Neuronal stem cell (in vitro differentiated cells): ENCODE measurements at places on chromosomes 4 and X.

GRCh38 chr4:149897783-149898182 lies 82.1 kb upstream of the IQCM start:
- no peak overlapping the region for H3K4me3 ChIP-seq
- H3K27ac ChIP-seq = no peak overlapping the region
- H3K4me1 ChIP-seq = no peaks in the 10 kb centered on the region
- no peak for DNase-seq
- H3K36me3 ChIP-seq = no peaks in the 10 kb centered on the region

DNA sequence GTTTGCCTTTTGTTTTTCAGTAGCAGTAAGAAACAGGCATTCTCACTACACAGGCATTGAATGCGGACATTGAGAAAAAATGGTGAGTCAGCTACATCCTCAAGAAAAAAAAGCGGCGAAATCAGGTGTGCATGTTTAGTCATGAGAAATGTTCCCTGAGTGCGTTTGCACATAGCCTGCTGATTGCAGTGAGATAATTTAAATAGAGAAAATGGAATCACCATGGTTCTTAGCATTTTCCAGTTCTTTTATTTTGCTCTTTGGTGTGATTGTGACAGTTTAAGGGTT lies 54.1 kb upstream of the CLDN34 start:
- H3K27me3 ChIP-seq = no peaks in the 10 kb centered on the region
- DNase-seq = no peak
- H3K27ac ChIP-seq = peak overlapping the region; percentile 43
- no peak overlapping the region for H3K4me3 ChIP-seq

- no peak for DNase-seq
- peaks cover 5% of the 10 kb centered on the region for H3K27me3 ChIP-seq
- no peak overlapping the region for H3K4me3 ChIP-seq
These were observed 92.0 kb upstream of the STS start for GRCh38 chrX:7055386-7056137.

DNA sequence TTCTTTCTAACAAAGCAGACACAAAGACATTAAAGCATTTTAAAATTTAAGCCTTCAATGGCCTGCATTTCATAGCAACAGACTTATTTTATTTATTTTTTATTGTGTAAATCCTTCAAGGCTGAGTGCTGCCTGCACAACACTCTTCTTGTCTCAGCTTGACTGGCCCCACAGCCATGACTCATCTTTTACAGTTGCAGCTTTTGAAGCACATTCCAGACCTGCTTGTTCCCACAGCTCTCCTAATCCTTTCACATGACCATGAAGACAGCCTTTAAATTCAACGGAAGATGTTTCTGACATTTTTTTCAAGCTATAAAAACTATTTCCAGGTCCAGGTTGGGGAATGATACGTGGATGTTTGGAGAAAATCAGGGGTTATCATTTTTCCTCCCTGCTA lies 276.9 kb upstream of the TACR3 start:
- peak; percentile 51 for DNase-seq
- no peaks in the 10 kb centered on the region for H3K27me3 ChIP-seq
- H3K4me3 ChIP-seq = no peak overlapping the region
- no peak overlapping the region for H3K27ac ChIP-seq

DNA sequence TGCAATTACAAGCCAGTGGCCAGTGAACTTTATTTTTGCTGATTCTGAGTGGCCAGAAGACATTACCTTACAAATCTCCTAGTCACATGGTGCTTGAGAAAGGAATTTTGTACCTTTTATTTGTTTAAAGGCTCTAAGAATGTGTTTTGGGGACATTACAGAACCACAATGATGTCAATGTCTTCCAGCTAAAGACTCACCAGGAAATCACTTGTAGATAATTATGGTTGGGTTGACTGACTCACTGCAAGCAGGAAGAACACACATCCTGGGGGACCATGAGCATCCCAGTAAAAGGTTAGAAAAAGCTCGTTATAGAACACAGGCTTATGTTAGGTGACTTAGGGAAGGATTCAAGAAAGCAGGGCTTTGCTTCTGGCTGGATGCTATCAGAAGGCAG lies 119.4 kb upstream of the FAM9B start:
- DNase-seq = no peak
- H3K36me3 ChIP-seq = no peaks in the 10 kb centered on the region
- H3K27me3 ChIP-seq = no peaks in the 10 kb centered on the region
- H3K4me1 ChIP-seq = peaks cover under 1% of the 10 kb centered on the region
- no peak overlapping the region for H3K27ac ChIP-seq

DNA sequence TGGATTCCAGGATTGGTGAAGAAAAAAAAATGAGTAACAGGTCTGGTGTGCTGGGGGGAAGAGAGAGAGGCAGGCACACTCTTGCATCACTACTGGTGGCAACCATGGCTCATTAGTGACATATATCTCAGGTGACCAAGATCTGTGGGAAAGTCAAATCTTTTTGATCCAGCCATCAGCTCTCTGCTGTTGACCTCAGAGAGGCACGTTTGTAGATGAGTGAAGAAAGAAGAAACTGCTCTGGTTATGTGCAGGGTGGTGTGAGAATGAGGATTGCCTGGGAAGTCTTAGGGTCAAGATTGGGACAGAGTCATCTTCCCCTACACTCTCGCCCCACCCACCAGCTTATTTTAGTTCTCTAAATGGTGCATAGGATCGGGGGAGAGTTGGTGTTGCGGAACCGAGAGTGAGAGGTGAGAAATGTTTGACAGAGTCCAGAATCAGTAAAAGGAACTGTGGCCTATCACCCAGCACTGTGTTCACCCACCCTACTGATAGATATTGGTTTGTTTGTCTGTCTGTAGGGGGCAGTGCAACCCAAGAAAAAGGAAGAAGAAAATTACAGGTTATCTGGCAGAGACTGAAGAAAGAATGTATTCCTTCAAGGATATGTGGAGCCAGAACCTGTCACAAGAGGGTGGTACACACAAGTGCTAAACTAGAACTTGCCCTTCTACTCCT lies 21.9 kb downstream of the ARMCX6 start:
- H3K36me3 ChIP-seq = no peaks in the 10 kb centered on the region
- no peak overlapping the region for H3K4me3 ChIP-seq
- no peaks in the 10 kb centered on the region for H3K4me1 ChIP-seq
- H3K27me3 ChIP-seq = peaks cover 5% of the 10 kb centered on the region
- peak; percentile 62 for DNase-seq
- no peak overlapping the region for H3K27ac ChIP-seq

DNA sequence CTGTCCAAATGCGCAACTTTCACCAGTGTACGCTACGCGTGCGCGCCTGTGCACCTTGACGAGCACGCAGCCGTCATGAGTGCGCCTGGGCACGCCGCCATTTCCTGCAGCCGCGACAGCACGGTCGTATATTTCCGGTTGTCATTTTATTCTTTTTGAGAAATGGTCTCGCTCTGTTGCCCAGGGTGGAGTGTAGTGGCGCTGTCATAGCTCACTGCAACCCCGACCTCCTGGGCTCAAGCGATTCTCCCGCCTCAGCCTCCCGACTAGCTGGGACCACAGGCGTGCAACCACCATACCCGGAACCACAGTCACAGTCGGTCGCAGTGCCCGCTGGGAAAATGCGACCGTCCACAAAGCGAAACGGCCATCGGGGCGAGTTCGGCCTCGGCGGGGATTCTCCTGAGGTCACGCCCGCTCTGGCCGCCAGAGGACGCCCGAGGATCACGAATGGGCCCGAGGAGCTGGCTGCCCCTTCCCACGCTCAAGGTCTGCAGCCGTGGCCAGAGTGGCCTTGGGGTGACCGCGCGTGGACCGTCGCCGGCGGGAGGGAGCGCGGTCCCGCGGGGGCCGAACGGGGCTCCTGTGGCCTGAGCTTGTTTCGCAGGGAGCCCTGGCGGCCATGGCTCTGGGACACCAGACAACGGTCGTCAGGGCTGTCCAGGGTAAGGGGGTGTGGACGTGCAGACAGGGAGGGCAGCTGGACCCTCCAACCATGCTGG lies 23.7 kb upstream of the PNMA3 start:
- no peak overlapping the region for H3K27ac ChIP-seq
- H3K4me1 ChIP-seq = no peaks in the 10 kb centered on the region
- no peaks in the 10 kb centered on the region for H3K27me3 ChIP-seq
- H3K4me3 ChIP-seq = peak overlapping the region; percentile 64
- DNase-seq = peak; percentile 32

DNA sequence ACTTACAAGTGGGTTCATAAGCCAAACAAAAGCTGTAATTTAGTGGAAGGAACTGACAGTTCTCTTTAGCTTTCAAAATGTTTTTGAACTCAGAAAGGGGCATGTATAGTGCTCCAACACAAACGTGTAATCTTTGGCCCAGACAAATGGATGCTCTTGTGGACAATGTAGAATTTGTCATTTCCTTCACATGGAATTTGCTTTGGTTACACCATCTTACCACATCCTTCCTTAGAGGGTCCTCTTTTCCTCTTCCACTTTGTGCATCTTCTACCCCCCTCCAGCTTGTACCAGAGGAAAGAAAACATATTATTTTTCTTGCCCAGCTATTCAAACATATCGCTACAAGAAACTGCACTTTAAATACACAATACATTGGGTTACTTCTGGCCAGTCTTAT lies 42.4 kb downstream of the MEPE start:
- no peak for DNase-seq
- no peaks in the 10 kb centered on the region for H3K4me1 ChIP-seq
- H3K27me3 ChIP-seq = no peaks in the 10 kb centered on the region
- H3K36me3 ChIP-seq = no peaks in the 10 kb centered on the region
- no peak overlapping the region for H3K4me3 ChIP-seq

GRCh38 chr4:141971869-141972268 lies 335.5 kb downstream of the IL15 start:
- no peaks in the 10 kb centered on the region for H3K27me3 ChIP-seq
- no peak overlapping the region for H3K4me3 ChIP-seq
- no peak overlapping the region for H3K27ac ChIP-seq
- DNase-seq = no peak

DNA sequence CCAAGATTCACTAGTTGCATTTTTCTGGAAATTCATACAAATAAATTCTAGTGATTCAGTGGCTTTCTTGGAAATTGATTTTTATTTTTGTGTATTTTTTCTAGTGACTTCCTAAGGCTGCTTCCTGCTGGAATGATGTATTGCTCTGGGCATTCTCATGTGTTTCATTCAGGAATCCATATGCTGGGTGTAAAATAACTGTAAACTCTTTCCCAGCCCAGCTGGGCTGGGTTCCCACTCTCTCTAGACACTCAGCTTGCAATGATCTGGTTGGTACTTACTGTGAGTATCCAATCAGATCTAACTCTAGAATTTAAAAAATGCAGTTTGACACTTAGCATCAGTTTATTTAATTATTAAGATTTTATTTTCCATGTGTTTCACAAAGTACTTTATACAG lies 882.2 kb downstream of the STIM2 start:
- H3K27me3 ChIP-seq = no peaks in the 10 kb centered on the region
- H3K36me3 ChIP-seq = no peaks in the 10 kb centered on the region
- DNase-seq = no peak
- no peaks in the 10 kb centered on the region for H3K4me1 ChIP-seq
- no peak overlapping the region for H3K27ac ChIP-seq

DNA sequence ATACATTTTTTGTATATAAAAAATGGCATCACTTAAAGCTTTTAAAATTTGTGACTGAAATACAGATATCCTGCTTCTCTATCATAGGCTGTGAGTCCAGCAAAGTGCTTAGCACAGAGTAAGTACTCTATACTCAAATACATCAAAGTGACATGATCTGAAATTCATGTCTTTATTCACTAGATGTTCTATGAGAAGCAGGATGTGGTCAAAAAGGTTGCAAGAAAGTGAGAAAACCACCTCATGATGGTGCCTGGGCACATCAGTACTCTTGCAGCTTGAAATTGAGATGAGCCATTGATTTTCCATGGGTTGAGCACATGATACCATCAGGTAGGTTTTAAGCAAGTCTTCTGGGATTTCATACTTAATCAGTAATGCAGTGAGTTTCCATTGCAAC lies 20.4 kb upstream of the SFRP2 start:
- H3K4me1 ChIP-seq = peaks cover 3% of the 10 kb centered on the region
- no peaks in the 10 kb centered on the region for H3K27me3 ChIP-seq
- no peaks in the 10 kb centered on the region for H3K36me3 ChIP-seq
- no peak for DNase-seq

DNA sequence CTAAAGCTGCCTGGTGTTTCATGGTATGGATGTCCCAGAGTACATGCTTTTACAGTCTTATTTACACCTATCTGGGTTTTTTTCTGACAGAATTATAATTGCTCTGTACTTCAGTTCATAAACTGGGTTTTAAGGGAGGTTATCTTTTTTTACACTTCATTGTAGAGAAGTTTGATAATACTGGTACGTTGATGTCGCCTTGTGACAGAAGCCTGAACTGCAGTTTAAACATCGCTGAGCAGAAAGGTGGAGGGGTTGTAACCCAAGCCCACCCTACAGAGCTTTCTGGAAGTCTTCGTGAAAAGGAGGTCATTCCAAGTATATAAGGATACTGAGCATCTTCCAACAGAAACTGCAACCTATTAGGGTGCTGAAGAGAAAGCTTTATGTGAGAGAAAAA lies 46.4 kb downstream of the BEX1 start:
- H3K27me3 ChIP-seq = no peaks in the 10 kb centered on the region
- H3K27ac ChIP-seq = no peak overlapping the region
- H3K4me3 ChIP-seq = no peak overlapping the region
- no peak for DNase-seq
- no peaks in the 10 kb centered on the region for H3K4me1 ChIP-seq

DNA sequence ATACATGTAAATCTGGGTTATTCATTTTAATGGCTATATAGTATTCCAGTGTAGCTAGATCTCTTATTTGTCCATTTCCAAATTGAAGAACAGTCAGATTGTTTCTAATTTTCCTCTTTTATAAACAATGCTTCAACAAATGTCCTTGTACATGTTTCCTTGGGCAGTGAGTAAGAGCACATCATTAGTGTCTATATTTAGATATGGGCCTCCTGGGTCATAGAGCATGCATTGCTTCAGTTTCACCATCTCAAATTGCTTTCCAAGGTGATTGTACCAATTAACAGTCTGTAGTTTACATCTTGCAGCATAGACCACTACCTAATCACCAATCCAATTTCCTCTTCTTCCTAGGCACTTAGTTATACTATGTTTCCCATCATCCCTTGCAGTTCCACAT lies 13.4 kb downstream of the PHKA2 start:
- no peaks in the 10 kb centered on the region for H3K27me3 ChIP-seq
- no peak for DNase-seq
- no peaks in the 10 kb centered on the region for H3K36me3 ChIP-seq
- no peak overlapping the region for H3K4me3 ChIP-seq
- H3K27ac ChIP-seq = no peak overlapping the region
- no peaks in the 10 kb centered on the region for H3K4me1 ChIP-seq

- no peak for DNase-seq
- no peaks in the 10 kb centered on the region for H3K27me3 ChIP-seq
These were observed 3.4 kb downstream of the HTT-AS start for GRCh38 chr4:3070709-3071500.
